ENCODE measurements at places on chromosomes 3 and 15.

DNA sequence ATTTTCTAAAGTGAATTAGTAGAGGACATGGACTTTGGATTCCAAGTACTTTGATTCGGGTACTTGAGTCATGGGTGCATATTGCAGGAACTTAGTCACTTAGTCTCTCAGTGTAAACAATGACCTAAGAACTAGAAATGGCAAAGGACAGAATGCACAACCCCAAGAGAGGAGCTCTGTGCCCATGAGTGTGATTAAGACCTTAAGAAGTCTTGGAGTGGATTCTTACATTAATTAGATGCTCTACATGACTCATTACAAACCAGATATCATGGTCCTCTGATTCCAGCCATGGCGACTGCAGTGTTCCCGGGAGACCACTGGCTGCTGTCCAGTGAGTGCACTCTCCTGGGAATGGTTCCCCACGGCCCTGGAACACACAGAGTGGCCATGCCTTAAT is 251.5 kb downstream of the GABRG3 start:
- DNase-seq = no peak

DNA sequence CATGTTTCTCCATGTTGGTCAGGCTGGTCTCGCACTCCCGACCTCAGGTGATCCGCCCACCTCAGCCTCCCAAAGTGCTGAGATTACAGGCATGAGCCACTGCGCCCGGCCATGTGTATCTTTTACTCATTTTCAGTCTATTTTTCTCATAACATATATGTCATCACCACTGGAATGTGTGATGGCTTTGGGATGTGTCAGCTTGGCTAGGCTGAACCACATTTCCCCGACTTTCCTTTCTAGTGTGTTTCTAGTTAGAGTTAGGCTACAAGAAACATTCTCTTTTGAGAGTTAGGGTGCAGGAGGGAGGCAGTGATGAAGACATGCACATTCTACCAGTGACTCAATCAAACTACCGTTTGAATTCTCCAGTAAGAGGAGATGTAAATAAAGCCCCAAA is 444.9 kb upstream of the THBS1 start:
- peak; percentile 56 for DNase-seq

- DNase-seq = peak; percentile 31
These were observed 10.4 kb downstream of the GOLM2 start for GRCh38 chr15:44298878-44299277.

GRCh38 chr3:43307226-43307625 is 20.9 kb downstream of the SNRK start:
- DNase-seq = no peak

DNA sequence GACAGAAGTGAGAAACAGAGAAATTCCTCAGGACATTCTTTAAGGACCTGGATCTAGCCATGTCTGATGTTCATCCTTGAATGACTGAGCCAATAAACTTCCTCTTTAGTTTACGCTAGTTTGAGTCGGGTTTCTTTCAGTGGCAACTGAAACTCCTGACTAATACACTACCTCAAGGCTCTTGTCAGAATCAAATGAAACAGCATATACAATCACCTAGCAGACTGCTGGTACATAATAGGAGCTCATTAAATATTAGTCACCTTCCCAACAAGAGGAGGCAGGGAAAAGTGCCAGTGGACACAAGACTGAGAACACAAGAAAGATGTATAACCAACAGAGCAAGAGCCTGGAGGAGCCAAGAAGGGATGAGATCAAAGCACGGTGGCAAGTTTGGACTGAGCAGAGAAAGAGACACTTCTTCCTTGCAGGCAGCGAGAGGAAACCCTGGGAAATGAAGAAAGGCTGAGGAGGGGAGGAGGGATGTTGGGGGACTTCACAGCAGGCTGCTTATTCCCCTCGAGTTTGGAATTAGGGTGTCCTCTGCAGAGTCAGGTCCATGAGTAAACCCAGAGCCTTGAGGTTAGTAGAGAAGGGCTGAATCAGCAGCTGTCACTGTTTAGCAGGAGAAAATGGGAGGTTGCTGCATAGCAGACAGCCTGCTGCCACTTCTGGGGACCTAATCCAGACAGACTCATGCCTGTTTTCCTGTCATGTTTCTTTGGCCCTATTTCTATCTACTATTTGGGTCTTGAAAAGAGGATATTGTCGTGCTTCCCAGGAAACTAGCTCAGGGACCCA is 73.3 kb downstream of the MRPL46 start:
- no peak for DNase-seq

DNA sequence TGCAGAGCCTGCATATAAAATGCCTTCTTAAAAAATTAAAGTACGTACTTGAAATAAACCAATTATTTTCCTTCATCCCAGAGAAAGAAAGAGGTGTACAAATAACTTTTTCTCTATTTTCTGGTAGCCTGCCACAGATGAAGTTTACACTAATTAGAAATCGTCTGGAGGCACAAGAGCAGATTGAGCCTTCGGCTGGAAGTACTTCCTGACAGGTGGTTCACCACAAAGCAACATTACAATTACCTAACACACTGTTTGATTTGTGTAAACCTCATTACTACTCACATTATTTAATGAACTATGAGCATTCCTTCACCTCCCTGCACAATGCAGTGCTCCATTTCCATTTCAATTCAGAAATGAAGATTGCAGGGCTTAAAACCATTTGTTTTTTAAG is 856.1 kb downstream of the SI start:
- DNase-seq = no peak

DNA sequence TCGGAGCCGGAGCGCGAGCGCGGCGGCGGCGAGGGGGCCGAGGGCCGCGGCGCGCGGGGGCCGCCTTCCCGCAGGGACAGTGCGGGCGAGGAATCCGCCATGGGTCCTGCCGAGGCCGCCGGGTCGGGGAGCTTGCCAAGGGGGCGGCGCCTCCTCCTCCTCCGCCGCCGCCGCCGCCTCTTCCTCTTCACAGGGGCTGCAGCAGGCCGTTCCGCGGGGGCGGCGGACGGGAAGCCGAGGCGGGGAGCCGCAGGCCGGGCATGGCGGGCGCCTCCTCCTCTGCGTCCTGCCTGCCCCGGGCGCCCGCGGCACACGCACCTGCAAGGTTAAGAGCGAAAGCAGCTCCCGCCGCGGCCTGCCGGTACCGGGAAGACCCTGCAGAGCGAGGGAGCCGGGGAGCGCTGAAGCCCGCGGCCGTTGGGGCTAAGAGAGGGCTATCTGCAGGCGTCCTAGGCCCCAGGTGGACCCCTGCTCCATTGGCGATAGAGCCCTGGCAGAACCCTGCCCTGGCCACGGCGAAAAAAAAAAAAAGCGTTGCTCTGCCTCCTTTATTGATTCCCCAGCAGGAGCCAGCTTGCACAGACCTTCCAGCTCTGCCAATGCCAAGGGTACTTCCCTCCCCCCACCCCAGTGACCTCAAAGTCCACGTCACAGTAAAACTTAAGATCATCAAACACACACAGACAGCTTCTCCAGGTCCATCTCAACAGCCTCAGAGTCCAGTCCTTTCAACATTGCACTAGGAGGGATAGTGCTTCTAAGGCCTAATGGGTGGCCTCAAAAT is at the start of gene LYSMD2:
TSS of gene LYSMD2 (minus strand) at position 134 of the 784 bp plus-strand sequence. CDS start at position 101, 33 bp downstream.
- DNase-seq = peak; percentile 51

DNA sequence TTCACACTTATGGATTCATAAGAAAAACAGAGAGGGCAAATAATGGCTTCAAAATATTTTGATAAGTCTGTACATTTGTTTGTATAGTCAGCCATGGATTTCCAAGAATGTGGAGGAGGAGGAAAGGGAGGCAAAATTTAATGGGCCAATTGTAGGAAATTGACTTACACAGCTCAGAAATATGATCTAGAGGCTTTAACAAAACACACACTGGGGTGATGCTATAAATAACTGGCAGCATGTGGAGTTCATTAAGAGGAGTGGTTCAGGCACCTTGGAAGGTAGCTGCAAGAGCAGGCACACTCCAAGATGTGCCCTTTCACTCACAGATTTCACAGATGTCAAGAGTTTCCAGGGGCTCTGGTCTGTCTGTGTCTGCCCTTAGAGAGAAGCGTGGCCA is 193.4 kb upstream of the RASGRP1 start:
- DNase-seq = no peak

GRCh38 chr3:127383656-127384179 is 95.9 kb upstream of the PRR20G start:
- no peak for DNase-seq

GRCh38 chr3:128279601-128279880 is 126.3 kb downstream of the EEFSEC start:
- DNase-seq = no peak

- no peak for DNase-seq
These were observed 169.1 kb downstream of the WDR72 start for GRCh38 chr15:53590380-53590779.

GRCh38 chr3:89221924-89222323 is 114.5 kb downstream of the EPHA3 start:
- DNase-seq = no peak

- no peak for DNase-seq
These were observed 47.1 kb downstream of the PDIA5 start for GRCh38 chr3:123113889-123114450.

DNA sequence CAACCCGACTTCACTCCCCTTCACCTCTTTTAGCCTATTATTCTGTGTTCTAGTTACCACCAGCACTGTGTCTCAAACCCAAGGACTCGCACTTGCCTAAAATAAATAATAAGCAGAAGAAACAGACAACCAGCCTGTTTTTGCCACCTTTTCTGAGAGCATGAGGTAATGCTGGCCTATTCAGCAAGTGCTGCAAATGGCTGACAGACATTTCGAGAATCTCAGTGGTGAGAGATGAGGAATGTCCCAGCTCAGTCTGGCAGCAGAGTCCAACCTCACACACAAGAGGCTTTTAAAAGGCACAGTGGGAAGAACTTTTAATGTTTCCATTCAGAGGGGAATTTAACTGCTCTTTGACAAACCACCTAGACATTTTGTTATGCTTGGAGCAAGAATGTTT is 143.3 kb upstream of the GMNC start:
- no peak for DNase-seq

DNA sequence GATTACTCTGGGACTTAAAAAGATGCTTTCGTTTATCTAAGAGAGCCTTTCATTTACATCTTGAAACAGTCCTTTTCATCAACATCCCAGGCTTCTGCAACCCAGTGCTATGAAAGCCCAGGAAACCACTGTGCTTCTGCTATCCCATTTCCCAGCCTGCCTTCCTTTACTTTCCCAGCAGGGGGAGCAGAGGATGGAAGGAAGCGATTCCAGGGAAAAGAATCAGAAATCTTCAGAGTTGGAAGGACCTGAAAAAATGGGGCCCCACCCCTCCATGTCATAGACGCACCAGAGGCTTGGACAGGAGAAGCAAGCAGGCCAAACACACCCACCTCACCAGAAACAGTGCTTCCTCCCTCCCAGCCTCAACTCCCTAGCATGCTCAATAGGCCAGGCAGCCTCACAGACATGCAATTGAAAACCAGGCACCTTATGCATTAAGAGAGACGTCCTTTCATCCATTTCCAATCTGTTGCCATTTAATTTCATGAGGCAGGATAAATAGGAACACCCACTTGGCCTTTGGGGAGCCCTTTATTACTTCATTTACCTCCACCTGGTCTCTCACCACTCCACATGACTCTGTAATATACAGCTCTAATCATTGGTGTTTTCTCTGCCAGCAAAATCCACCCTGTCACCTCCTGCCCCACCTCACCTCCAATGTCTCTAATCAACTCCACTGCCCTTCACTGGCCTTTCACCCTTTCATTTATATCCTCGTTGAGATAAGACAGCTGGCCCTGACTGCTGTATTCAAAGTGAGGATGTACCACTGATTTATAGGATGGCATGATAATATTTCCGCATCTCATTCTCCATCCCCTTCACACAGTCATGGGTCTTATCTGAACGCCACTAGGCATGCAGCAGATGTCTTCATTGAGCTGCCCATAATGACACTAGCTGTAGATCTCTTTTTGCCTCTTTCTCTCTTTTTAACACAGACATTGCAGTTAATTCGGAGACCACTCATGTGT is 583.9 kb downstream of the NTRK3 start:
- DNase-seq = peak; percentile 12

DNA sequence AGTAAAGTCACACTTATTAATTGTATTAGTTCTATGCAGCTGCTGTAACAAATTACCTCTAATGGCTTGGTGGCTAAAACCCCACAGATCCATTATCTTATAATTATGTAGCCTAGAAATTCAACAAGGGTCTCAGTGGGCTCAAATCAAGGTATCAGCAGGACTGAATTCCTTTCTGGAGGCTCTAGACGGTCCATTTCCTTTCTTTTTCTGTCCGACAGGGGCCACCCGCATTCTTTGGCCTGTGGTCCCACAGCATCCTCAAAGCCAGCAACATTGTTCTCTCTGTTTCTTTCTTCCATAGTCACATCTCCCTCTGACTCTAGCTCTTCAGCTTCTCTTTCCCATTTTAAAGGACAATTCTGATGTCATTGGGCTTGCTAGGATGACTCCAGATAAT is 276.3 kb upstream of the ZNF717 start:
- no peak for DNase-seq

DNA sequence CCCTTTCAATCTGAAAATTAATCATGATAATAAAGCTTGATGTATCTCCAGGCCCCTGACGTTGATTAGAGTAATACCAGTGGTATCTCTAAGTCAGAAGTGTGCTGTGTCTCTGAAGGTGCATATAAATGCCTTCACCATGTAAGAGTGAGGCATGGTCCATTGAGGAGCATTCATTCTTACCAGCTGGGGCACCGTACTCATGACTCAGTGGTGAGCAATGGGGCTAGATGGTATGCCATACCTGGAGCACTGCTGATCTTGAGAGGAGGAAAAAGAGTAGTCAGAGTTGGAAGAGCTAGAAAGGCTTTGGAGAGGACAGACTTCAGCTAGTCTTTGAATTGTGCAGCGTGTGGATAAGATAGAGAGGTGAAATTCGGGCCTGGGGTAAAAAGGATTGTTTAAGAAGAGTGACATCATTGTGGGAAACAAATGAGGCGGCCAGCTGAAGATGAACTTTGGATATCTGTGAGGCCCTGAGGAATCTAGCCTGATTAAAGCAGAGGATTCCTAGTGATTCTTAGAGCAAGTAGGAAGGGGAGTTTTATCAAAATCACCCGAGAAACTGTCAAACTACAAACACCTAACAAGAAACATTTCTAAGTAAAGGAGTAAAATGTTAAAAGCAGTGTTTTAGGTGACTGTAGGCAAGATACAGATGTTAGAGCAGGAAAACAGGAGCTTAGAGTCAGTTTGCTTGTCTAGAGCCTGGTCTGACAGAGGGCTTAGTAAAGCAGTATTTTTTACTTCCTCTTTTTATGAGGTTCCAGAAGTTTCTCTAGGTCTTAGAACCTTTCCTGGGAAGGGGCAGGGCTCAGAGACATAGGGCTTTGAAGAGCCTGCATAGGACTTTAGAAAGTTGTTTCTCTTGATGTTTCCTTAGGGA is 13.6 kb downstream of the TMOD3 start:
- DNase-seq = peak; percentile 97

DNA sequence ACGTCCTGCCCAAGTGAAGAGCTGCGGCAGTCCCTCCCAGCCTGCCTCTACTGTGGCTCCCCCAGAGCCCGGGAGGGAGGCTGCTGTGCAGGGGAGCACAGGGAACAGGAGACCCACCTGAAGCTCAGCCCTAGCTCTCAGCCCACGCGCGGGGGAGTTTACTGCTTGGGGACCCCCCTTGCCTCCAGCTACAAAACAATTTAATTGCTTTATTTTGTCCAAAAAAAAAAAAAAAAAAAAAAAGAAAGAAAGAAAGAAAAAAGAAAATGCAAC is 78.1 kb downstream of the CLDN11 start:
- DNase-seq = no peak

GRCh38 chr3:114892880-114893279 is 254.2 kb downstream of the ZBTB20 start:
- DNase-seq = no peak
